ENCODE measurements at places on chromosomes 11 and 22. TPM values are rescaled to one million over a fixed set of nuclear protein-coding genes. Genes with fewer than 3 reads are reported as not detected.

The LARGE2 gene
- total RNA-seq, result 5.0 TPM

The BIRC3 gene
- 17.8 TPM for total RNA-seq

DNA sequence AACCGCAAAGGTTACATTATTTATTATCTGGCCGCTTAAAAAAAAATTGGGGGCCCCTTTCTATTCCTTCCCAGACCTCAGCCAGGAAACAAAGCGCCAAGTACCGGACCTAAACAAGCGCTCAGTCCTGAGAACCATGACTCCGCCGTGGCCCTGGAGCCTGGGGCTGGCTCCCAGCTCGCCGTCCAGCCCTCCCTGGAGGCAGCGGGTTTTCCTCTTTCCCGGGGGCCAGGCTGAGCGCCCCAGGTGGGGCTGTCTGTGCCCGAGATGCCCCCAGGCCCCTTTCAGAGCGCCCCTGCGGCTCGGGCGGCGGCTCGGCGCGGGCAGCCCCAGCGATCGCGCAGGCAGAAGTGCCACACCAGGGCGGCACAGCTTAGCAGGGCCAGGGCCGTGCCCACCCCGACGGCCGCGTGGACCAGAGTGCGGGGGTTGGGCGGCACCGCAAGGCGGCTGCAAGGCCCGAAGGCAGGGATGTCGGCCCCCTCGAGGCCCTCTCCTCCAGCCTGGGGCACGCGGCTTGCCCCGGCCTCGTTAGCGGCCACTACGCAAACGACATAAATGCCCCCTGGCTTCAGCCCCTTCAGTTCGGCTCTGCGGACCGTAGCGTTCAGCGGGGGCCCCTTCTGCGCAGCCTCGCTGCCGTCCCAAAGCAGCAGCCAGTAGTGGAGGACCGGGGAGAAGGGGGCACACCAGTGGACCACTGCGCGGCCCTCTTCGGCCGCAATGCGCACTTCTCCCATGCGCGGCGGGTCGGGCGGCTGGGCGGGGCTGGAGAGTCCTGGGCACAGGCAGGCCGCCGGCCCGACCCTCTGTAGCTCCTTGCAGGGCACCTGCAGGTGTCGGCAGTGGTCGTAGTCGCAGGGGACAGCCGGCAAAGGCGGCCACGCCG is 1.6 kb downstream of the LRRN4CL start:
- peaks cover 8% of the 10 kb centered on the region for H3K27me3 ChIP-seq
- peak overlapping the region; percentile 24 for H3K27ac ChIP-seq
- H3K4me1 ChIP-seq, result peaks cover 12% of the 10 kb centered on the region
- H3K36me3 ChIP-seq, result peaks cover 30% of the 10 kb centered on the region

DNA sequence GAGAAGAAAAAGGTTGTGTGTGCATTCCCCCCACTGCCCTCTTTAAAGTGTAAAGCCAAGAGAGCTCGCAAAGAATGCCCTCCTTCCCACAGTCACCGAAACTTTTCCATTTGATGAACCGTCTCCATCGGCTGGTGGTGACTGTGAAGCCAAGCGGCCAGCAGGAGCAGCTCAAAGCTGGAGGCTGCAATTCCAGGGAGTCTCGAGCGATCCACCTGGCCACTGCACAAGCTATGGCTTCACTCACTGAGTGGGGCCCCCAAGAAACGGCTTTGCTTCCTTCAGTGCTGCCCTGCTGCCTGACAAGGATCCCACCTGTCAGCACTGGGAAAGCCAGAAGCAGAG is 117.7 kb downstream of the ABTB2 start:
- no peaks in the 10 kb centered on the region for H3K27me3 ChIP-seq
- H3K36me3 ChIP-seq, result no peaks in the 10 kb centered on the region
- no peak overlapping the region for H3K27ac ChIP-seq
- no peak overlapping the region for H3K4me3 ChIP-seq
- DNase-seq, result no peak

DNA sequence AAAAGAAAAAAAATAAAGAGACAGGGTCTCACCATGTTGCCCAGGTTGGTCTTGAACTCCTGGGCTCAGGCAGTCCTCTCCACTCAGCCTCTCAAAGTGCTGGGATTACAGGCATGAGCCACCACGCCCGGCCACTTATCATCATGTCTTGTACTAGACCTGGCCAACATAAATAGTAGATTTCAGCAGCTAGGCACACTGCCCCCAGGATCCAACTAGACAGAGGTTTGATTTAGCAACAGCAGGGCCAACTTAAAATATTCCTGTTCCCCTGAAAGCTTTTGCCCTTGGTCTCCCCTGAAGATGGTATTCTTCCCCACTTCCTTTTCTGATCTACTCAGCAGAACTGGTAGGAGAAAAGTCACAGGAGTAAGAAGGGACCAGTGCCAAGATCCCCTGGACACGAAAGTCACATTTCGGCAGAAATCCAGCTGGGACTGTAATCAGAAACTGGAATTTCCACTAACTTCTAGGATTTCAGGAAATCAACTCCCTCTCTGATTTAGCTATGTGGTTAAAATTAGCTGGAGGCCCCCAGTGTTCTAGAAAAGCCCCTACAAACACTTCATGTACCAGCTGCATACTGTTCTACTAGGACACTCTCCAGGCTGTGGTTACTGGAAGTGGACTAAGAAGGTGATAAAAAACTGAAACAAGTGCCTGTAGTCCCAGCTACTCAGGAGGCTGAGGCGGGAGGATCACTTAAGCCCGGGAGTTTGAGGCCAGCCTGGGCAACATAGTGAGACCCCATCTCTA is 8.9 kb upstream of the PPP2R1B start:
- H3K36me3 ChIP-seq, result no peaks in the 10 kb centered on the region
- no peak for DNase-seq
- no peak overlapping the region for H3K27ac ChIP-seq
- peaks cover 21% of the 10 kb centered on the region for H3K4me1 ChIP-seq
- no peak overlapping the region for H3K4me3 ChIP-seq
- no peaks in the 10 kb centered on the region for H3K27me3 ChIP-seq

- DNase-seq, result no peak
- H3K27ac ChIP-seq, result no peak overlapping the region
- peaks cover 27% of the 10 kb centered on the region for H3K4me1 ChIP-seq
- H3K27me3 ChIP-seq, result no peaks in the 10 kb centered on the region
- no peaks in the 10 kb centered on the region for H3K36me3 ChIP-seq
Observed at GRCh38 chr11:73147771-73148681, 5.9 kb upstream of the FCHSD2 start.

DNA sequence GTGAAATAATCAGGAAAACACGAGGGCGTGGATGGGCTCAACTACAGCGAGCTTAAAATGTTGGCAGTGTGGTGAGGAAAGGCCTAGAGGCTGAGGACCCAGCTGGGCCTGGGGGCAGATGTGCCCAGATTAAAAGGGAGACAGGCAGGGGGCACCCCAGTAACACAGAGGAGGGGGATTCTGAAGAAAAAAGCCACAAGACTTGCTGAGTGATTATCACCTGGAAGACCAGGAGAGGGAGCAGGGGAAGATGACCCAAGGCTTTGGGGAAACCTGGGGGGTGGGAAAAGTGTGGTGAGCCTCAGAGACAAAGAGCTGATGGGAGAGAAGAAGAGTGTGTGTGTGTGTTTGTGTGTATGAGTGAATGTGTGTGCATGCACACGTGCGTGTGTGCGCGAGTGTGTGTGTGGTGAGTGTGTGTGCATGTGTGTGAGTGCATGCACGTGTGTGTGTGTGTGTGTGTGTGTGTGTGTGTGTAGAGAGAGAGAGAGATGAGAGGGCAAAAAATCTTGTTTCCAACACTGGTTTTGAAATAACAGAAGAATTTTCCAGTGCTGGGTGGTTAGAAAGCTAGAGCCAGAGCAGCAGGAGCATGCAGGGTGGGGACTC is 500.5 kb downstream of the BUD13 start:
- H3K27ac ChIP-seq, result no peak overlapping the region
- no peaks in the 10 kb centered on the region for H3K36me3 ChIP-seq
- no peak overlapping the region for H3K4me3 ChIP-seq
- no peak for DNase-seq

The MGAT3 gene
- 41.5 TPM for total RNA-seq

DNA sequence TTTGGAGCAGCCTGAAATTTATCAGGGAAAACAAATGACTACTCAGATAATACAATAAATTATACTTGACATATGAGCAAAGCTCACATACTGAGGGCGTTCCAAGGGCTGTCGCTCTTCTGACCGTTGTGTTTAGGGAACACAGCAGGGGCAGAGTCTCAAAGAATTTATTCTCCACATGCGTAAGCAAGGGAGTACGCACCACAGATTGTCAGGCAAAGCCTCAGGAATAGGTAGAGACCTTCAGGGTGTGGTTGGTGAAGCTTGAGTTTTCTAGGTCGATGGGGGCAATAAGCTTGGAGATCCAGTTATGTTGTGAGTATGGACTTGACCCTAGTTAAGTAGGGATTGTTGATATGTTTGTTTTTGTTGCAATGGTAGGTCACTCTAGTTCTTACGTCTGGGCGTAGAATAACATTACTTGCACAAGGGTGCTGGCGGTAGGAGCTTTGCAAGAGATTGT is 830 bp downstream of the ACAT1 start:
- peak overlapping the region; percentile 91 for H3K27ac ChIP-seq
- peak overlapping the region; percentile 88 for H3K4me3 ChIP-seq
- H3K36me3 ChIP-seq, result peaks cover 5% of the 10 kb centered on the region
- no peak for DNase-seq

The MFNG gene
- 71.0 TPM for total RNA-seq

The KRTAP5-8 gene
- total RNA-seq, result not detected

The POLD4 gene
- total RNA-seq, result 86.6 TPM

DNA sequence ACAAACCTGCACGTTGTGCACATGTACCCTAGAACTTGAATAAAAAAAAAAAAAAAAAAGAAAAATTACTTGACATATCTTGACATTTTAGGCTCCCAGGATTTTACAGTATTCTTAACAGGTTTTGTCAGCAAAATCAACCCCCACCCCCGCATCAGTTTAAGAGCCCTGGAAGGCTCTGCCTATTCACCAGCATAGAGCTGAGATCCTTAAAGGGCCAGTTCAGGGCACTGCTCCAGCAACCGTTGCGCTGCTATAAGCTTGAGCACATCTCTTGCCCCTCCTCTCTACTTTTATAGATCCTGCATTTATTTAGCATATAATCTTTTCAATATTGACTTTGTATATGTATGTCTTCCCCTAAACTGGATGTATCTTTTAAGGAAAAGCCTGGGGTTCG is 697 bp upstream of the PAFAH1B2 start:
- H3K27me3 ChIP-seq, result no peaks in the 10 kb centered on the region
- peak overlapping the region; percentile 91 for H3K4me3 ChIP-seq
- peaks cover 38% of the 10 kb centered on the region for H3K4me1 ChIP-seq
- peaks cover 21% of the 10 kb centered on the region for H3K36me3 ChIP-seq
- H3K27ac ChIP-seq, result peak overlapping the region; percentile 88

- H3K27ac ChIP-seq, result no peak overlapping the region
- no peak overlapping the region for H3K4me3 ChIP-seq
- no peaks in the 10 kb centered on the region for H3K4me1 ChIP-seq
- no peaks in the 10 kb centered on the region for H3K27me3 ChIP-seq
- no peak for DNase-seq
Observed at GRCh38 chr22:30169002-30169401, 77.6 kb downstream of the LIF start.

- no peaks in the 10 kb centered on the region for H3K36me3 ChIP-seq
- DNase-seq, result no peak
- no peak overlapping the region for H3K27ac ChIP-seq
- H3K4me3 ChIP-seq, result no peak overlapping the region
Observed at GRCh38 chr11:105862736-105863367, 159.2 kb downstream of the MSANTD4 start.

The TKFC gene
- total RNA-seq, result 35.0 TPM

- H3K4me3 ChIP-seq, result no peak overlapping the region
- no peaks in the 10 kb centered on the region for H3K4me1 ChIP-seq
- no peak for DNase-seq
Observed at GRCh38 chr11:30683176-30683575, 97.0 kb upstream of the MPPED2 start.

DNA sequence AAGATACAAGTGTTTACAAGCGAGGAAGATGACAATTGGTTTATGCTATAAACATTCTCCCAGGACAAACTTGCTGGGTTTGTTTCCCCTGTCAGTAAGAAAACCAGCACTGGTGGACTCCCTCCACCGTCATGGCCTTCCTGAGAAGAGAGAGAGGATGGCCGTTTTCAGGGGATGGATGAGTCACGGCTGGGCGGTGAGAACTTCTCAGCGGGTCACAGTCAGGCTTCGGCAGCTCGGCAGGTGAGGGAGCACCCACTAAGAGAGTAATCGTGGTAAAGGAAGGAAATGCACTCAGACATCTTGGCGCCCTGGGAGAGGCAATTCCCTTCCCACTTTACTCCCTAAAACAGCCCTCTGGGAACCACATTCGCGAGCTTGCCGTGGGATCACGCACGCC is 83.9 kb downstream of the NCAM1 start:
- H3K4me3 ChIP-seq, result no peak overlapping the region
- no peak overlapping the region for H3K27ac ChIP-seq
- no peaks in the 10 kb centered on the region for H3K27me3 ChIP-seq

The MMP12 gene
- 0.27 TPM for total RNA-seq

- no peak overlapping the region for H3K4me3 ChIP-seq
- no peaks in the 10 kb centered on the region for H3K27me3 ChIP-seq
- peaks cover 72% of the 10 kb centered on the region for H3K4me1 ChIP-seq
- no peaks in the 10 kb centered on the region for H3K36me3 ChIP-seq
- no peak overlapping the region for H3K27ac ChIP-seq
Observed at GRCh38 chr11:94787801-94788200, 19.6 kb downstream of the AMOTL1 start.

The GAB4 gene
- not detected for total RNA-seq

GRCh38 chr22:44279069-44279360 is 33.7 kb downstream of the SHISAL1 start:
- no peak for DNase-seq
- H3K27me3 ChIP-seq, result peaks cover 23% of the 10 kb centered on the region
- H3K36me3 ChIP-seq, result no peaks in the 10 kb centered on the region
- H3K4me1 ChIP-seq, result no peaks in the 10 kb centered on the region
- H3K4me3 ChIP-seq, result no peak overlapping the region
- H3K27ac ChIP-seq, result no peak overlapping the region

The NPTXR gene
- 5.1 TPM for total RNA-seq

The MPZL2 gene
- 85.3 TPM for total RNA-seq

DNA sequence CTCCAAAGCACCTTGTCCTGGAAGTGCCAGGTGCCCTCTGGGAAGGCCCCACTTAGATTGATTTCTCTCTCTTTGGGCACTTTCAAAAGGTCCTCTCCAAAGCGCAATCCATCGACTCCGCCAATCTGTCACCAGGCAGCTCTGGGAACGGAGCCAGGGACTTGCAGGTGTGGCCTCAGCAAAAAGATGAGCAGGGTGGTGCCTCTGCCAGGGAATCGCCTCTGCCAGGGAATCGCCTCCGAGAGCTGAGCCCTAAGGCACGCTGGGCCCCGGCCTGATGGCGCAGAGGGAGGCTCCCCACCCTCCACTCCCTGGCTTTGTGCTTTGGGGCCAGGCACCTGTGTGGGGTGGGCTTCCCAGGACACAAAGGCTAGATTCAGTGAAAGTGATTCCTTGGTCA is 1391.3 kb downstream of the TBC1D22A start:
- no peak overlapping the region for H3K4me3 ChIP-seq
- H3K4me1 ChIP-seq, result no peaks in the 10 kb centered on the region
- peaks cover 3% of the 10 kb centered on the region for H3K27me3 ChIP-seq

The UPK3A gene
- not detected for total RNA-seq

GRCh38 chr11:62965574-62965973 is 19.2 kb downstream of the SLC22A6 start:
- H3K4me1 ChIP-seq, result no peaks in the 10 kb centered on the region
- no peaks in the 10 kb centered on the region for H3K27me3 ChIP-seq
- H3K36me3 ChIP-seq, result no peaks in the 10 kb centered on the region
